ENCODE measurements at places on chromosomes 5 and 9.

- DNase-seq: no peak
These were observed 26.9 kb upstream of the CORO2A start for GRCh38 chr9:98219364-98219716.

GRCh38 chr5:149921597-149921996 is 23.0 kb downstream of the PDE6A start:
- no peak for DNase-seq

- DNase-seq: no peak
These were observed 31.7 kb upstream of the IRX2 start for GRCh38 chr5:2783223-2783622.

- no peak for DNase-seq
These were observed 120.0 kb upstream of the ACOT12 start for GRCh38 chr5:81513982-81514381.

DNA sequence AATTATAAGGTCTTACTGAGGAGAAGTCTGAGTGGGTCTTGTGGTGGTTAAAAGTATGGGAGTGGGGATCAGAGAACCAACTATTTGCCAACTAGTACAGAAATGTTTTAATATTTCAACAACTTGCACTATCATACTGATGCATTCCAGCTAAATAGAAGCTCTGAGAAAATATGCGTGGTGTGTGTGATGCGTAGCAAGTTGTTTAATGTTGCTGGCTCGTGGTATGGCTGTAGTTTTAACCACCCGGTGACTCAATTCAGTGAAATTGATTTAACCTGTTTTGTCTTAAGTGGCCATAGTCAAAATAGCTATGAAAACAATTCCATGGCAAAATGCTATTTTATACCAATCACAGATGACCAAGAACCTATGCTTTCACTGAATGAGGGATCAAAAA is 176.5 kb upstream of the SLC24A2 start:
- no peak for DNase-seq

DNA sequence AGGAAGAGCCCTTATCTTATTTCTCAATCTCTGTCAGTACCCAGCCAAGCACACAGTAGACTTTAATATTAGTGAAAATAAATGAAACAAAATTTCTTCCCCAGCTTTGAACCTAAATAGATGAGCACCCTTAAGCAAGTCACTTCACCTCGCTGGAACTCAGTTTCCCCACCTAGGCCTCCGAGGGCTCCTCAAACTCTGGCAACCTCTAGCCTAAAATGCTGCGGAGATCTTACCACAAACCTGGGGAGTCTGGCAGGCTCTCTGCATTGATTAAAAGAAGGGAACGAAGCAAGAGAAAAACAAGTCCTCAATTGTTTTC is 326 bp downstream of the RIGI start:
- DNase-seq: no peak
